ENCODE measurements at places on chromosomes 5 and 9. TPM values are rescaled to one million over a fixed set of nuclear protein-coding genes. Genes with fewer than 3 reads are reported as not detected.

CCDC180 gene
- total RNA-seq, result 2.3 TPM

PCDHGA10 gene
- total RNA-seq, result 0.07 TPM

SPOCK1 gene
- 0.35 TPM for total RNA-seq

ZFP2 gene
- total RNA-seq, result not detected

MCC gene
- 0.18 TPM for total RNA-seq

SLC6A19 gene
- total RNA-seq, result 1.6 TPM

MARCHF3 gene
- 23.5 TPM for total RNA-seq

CCL27 gene
- total RNA-seq, result not detected

KLF9 gene
- total RNA-seq, result 11.9 TPM

C5orf15 gene
- total RNA-seq, result 22.7 TPM

TNC gene
- 0.29 TPM for total RNA-seq

ANKRD20A1 gene
- 1.8 TPM for total RNA-seq

HAPLN1 gene
- total RNA-seq, result not detected

SCGB3A2 gene
- total RNA-seq, result 0.35 TPM

KLHL9 gene
- 0.13 TPM for total RNA-seq

CDK9 gene
- total RNA-seq, result 78.6 TPM

SLC12A7 gene
- total RNA-seq, result 1.8 TPM

ZNF484 gene
- 2.7 TPM for total RNA-seq

ZNF366 gene
- not detected for total RNA-seq

CERCAM gene
- total RNA-seq, result 24.0 TPM

MYOT gene
- not detected for total RNA-seq

FAM151B gene
- not detected for total RNA-seq

HSPA4 gene
- 274 TPM for total RNA-seq

RASGRF2 gene
- 0.04 TPM for total RNA-seq

PRELID1 gene
- total RNA-seq, result 357 TPM

DIPK1B gene
- total RNA-seq, result 20.4 TPM

GADD45G gene
- total RNA-seq, result 0.20 TPM

TRMO gene
- 12.5 TPM for total RNA-seq

LRRC14B gene
- not detected for total RNA-seq

PGM5 gene
- total RNA-seq, result 0.45 TPM

FEM1C gene
- 6.0 TPM for total RNA-seq

TMEM174 gene
- total RNA-seq, result not detected

MEGF9 gene
- total RNA-seq, result 5.2 TPM

EQTN gene
- not detected for total RNA-seq

MEIKIN gene
- not detected for total RNA-seq

CDHR2 gene
- 0.62 TPM for total RNA-seq

GABRB2 gene
- not detected for total RNA-seq

OR1Q1 gene
- not detected for total RNA-seq

GABRG2 gene
- 1.2 TPM for total RNA-seq

ATP10B gene
- 0.04 TPM for total RNA-seq

EGFLAM gene
- 0.49 TPM for total RNA-seq

BRD3OS gene
- 8.7 TPM for total RNA-seq
